ENCODE measurements at places on chromosomes 1 and 21.

- DNase-seq = no peak
Observed at GRCh38 chr1:96234299-96234698, 487.3 kb upstream of the PTBP2 start.

DNA sequence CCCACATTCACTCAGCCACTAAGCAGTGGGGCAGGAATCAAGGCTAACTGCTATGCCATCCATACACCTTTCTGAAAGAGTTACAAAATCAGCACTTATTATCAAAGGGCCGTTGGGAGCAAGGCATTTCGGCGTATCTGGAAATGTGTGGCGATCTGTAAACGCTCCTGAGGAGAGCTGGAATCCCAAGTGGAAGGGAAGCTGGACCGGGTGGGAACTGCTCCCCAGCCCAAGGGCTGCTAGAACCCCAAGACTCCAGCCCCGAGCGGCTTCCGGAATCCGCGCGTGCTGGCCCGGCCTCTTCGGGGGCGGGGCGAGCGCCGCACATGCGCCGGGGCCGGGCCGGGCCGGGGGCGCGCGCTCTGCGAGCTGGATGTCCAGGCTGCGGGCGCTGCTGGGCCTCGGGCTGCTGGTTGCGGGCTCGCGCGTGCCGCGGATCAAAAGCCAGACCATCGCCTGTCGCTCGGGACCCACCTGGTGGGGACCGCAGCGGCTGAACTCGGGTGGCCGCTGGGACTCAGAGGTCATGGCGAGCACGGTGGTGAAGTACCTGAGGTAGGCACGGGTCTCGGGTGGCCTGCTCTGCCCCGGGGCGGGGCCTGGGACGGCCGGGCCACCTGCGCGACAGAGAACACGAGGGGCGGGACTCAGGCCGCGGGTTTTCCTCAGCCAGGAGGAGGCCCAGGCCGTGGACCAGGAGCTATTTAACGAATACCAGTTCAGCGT, at the start of gene NAXE:
TSS of gene NAXE (plus strand) at position 345 of the 726 bp plus-strand sequence. CDS start at position 374, 29 bp downstream.
- peak; percentile 40 for DNase-seq

DNA sequence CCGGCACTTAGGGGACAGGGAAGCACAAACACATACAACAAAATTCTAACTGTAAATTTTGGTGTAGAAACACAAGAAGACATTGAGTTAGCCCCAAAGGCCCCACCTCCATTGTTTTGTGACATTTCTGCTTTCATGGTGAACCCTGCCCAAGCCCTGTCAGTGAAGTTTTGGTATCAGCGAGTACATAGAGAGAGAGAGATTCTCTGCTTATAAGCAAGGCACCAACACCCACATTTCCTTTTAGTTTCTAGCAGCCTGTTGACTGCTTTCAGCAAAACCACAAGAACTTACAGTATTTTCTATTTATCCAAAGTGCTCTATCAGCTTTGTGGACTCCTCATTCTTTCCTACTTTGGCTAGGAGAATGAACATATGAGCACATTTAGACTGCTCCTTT, 24.0 kb downstream of the ZNF124 start:
- no peak for DNase-seq

DNA sequence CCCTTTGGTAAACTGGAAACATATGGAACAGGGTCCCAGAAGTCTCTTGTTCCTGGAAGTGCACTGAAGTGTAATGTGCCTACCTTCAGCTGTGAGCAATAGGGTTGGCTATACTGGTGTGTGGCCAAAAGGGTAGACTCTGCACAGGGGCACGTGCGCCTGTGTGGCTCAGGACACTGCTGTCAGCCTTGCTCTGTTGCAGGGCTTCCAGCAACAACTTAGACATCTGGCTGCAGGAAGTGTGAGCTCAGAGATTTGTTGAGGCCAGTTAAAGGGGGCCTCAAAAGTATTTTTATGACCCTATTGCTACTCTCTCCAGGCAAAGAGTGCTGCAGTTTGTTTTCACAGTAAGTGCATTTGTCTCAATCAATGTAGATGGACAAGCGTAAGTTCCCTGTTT, 7.5 kb downstream of the CTPS1 start:
- DNase-seq = no peak

- DNase-seq = no peak
Observed at GRCh38 chr1:43719063-43719462, 11.7 kb downstream of the ST3GAL3 start.

GRCh38 chr1:3473381-3473844, 18.9 kb downstream of the ARHGEF16 start:
- no peak for DNase-seq

DNA sequence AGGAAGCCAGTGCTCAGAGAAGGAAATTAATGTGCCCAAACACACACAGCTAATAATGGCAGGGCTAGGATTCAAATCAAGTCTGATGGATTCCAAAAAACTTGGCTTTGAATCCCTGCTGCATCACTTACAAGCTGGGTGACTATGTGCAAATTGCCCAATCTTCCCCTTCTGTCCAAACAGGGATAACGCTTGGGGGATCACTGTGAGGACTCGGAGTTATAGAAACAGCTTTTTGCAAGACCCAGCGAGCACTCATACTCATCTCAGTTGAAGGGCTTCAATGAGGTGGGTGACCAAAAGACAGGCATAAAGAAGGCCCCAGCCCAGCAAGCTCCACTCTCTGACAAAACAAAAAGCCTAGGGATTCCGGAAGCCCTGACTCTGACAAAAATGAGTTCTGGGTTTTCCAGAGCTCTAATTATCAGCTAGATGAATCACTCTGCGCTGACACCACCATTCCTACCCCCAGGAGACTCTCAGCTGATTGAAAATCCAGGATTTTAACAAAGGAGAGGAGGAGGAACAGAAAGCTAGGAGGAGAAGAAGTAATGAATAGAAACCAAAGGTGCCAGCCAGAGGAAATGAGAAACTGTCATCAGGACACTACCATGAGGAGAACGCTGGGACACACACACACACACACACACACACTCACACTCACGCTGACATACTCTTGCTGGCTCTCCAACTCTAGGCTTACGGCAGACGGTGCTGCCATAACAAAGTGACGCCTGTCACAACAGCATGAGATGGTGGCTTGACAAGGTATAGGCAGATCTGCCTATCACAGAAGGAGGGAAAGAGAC, 1.6 kb upstream of the STK40 start:
- no peak for DNase-seq

- no peak for DNase-seq
Observed at GRCh38 chr1:178537382-178538090, 24.6 kb downstream of the TEX35 start.

DNA sequence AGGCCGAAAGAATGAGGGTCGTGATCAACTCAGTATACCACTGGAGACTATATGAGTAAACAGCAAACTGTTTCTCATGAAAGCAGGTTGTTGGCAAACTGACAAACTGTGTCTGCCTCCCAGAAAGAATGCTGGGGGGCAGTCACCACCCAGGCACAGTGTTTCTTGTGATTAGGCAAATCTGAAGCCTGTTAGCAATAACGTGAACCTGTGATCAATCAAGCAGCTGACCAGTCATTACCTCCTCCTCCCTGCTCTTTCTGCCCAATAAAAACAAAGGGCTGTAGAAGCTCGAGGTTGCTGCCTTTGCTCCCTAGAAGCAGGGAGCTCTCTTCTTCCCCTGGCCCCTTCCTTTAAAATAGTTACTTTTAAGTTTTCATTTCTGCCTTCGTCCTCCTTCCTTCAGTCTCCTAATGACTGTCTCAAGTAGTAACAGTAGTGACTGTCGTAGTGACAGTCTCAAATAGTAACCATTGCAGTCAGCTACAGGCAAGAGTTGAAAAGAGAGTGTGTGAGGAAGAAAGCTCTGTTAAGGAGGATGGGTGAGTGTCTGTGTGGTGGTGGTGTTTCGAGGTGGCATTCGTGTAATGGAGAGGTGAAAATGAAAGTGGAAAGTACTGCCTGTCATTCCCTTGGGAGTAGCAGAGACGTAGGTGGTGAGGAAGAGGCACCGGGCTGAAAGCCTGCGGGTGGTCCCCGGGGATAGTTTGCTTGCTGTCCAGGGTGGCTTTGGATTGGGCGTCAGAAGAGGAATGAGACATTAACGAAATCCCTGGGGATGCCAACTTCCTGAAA, 14.5 kb downstream of the HHAT start:
- DNase-seq = no peak

GRCh38 chr1:1236945-1237873, 5.2 kb downstream of the B3GALT6 start:
- no peak for DNase-seq

DNA sequence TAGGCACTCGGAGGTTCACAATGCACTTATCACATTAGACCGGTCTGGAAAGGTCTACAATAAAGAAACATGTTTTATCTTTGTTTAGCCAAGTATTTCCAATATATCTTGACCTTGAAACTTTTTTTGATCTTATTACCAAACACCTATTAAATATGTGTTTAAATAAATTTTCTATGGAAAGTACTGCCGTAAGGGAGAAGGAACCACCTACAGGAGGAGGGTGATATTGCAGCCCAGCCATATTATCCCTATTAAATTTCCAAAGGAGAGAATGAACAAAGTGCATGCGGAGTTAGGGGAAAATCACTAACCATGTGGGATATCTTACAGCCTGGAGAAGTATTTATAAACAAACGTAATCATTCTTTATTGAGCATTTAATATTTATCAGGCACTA, 14.5 kb downstream of the BRINP2 start:
- DNase-seq = no peak

DNA sequence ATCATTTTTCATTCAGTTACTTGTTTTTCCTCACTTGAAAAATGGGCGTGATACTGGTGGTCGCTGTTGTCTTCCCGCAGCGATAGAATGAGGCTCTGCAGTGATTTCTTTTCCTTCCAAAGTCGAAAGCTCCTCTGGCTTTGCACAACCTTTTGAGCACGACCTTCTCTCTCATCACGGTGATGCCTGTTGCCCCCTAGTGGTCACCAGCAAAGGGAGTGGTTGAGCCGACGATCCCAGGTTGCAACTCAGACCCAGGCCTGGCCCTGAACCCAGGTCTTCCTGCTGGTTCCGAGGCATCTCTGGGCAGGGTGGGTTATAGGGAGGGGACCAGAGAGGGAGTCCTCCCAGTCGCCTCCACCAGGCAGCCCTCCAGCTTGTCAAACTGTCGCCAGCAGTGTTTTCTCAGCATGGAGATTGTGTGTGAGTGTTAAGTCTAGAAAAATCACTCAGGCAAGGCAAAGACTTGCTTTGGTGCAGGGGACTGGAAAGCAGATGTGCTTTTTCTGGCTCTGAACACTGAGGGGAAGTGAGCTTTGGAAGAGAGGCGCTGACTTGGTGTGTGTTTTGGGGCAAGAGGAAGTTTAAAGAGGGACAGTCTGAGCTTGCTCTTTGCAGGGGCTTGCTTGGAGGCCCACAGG, 285.3 kb downstream of the CAMTA1 start:
- DNase-seq = peak; percentile 21

- no peak for DNase-seq
Observed at GRCh38 chr1:55150880-55151588, 64.1 kb downstream of the USP24 start.

- no peak for DNase-seq
Observed at GRCh38 chr1:6800745-6801144, 15.5 kb downstream of the CAMTA1 start.
